Cerebellar nuclear complex (tissue), 1 donor: ENCODE measurements at places on chromosomes 5 and 9.

DNA sequence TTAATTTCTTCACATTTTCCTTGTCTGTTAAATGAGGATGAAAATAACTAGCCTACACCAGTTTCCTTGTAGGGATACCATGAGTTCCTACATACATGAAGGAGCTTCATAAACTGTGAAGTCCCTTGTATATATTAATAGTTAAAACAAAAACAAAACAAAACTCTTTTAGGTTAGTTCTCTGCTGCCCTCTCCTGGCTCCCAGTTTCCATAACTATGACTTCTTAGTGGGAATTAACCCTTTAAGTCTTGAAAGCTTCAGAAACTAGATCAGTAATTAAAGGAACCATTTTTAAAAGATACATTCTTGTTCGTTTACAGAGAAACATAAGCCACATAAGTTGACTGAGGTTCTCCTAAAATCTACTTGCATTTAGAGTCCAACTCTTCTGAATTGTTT lies 500.0 kb upstream of the C9orf72 start:
- DNase-seq = no peak

- no peak for DNase-seq
Observed at GRCh38 chr5:109656829-109657228, 32.9 kb upstream of the MAN2A1 start.

DNA sequence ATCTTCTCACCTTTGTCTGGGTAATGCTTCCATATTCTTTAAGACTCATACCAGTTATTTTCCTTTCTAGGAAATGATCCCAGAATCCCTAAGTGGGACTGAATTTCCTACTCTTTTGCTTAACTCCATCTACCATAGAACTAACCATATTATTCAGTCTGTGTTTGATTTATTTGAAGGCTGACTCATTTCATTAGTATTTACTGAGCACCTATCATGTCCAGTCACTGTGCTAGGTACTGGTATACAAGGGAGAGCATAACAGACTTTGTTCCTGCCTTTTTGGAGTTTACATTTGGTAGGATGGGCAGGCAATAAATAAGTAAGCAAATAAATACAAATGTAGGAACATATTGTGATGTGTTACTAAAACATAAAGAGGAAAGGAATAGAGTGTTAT lies 4.3 kb downstream of the NPR2 start:
- no peak for DNase-seq

GRCh38 chr9:17986595-17986994 lies 407.7 kb downstream of the SH3GL2 start:
- no peak for DNase-seq

DNA sequence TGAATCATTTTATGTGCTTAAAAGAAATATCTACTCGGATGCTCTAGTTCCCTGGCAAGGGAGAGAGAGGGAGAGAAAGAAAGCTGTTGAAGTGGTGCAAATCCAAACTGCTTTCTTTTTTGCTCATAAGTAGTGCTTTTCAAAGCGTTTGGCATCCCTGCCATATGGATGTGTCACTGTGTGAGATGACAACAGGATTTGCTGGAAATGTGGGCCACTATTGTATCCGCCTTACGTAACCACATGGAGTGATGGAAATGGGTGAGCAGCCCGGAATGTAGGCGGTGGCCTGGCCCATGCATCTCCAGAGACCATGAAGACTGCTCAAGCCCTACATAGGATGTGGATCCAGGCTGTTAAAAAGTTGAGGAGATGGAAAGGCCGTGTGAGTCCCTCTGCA lies 30.8 kb downstream of the TJP2 start:
- DNase-seq = no peak

- no peak for DNase-seq
Observed at GRCh38 chr5:136375920-136376319, 10.6 kb upstream of the TRPC7 start.

DNA sequence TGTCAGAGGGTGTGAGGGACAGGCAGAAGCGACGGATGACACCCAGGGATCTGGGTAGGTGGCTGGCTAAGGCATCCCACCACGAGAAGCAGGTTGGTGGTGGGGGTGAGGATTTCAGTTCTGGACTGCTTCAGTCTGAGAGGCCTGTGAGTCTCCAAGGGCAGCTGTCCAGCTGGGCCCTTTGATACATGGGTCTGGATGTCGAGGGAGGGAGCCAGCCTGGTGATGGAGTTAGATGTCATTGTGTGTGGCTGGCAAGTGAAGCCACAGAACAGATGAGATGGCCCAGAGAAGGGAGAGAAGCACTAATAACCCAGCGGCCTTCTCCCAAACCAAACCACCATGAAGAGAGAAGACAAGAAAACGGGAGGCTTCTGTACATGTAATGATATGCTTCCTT lies 11.1 kb downstream of the MED27 start:
- DNase-seq = no peak

DNA sequence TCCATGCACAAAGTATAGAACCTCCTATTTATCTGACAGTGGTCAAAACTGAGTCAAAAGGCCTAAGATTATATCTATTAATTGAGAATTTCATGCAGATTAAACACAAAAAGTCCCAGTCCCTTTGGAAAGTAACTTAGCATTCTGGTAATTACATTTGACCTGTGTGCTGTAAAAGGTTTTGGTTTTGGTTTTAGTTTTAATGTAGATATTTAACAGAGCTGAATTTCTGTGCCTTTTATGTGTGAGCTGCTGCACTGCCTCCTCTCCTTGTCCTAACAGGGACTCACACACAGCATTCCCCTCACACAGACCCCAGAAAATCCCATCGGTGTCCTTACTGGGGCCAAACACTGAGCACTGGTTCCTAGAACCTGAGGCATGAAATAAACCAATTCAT lies 31.0 kb upstream of the FSD1L start:
- DNase-seq = no peak

GRCh38 chr5:124036786-124037185 lies 524.8 kb downstream of the CSNK1G3 start:
- DNase-seq = no peak

GRCh38 chr5:154593071-154593470 lies 115.0 kb upstream of the HAND1 start:
- DNase-seq = no peak

DNA sequence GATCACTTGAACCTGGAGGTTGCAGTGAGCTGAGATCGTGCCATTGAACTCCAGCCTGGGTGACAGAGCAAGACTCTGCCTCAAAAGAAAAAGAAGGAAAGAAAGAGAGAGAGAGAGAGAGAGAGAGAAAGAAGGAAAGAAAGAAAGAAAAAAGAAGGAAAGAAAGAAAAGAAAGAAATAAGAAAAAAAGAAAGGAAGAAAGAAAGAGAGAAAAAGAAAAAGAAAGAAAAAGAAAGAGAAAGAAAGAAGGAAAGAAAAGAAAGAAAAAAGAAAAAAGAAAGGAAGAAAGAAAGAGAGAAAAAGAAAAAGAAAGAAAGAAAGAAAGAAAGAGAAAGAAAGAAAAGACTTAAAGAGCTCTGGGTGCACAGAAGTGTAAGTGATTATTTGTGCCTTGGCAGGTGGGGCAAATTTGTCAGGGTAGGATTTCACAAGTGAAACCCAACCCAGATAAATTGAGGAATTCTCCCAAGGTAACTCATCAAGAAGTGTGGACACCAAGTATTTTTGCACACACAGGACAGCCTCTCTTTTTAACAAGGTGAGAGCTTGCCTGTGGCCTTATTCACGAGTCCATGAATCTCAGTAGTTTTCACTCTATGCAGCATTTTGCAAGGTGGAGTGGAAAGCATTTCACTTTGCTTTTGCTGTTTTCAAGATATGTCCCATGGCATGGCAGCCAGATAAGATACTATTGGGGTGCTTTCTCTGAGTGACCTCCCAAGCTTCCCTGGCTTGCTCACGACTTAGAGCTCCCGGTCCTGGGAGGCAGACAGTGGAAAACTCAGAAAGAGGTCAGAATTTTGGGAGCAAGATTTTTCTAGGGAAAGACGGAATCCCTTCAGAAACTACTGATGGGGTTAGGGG lies 57.8 kb downstream of the C9orf153 start:
- no peak for DNase-seq

GRCh38 chr5:169939731-169940130 lies 40.6 kb downstream of the INSYN2B start:
- DNase-seq = no peak

- DNase-seq = no peak
Observed at GRCh38 chr5:93677359-93677891, 64.0 kb downstream of the POU5F2 start.

GRCh38 chr9:136851941-136852663 lies at the start of gene MAMDC4:
TSS of gene MAMDC4 (plus strand) at chr9:136852346. CDS start at chr9:136852417, 71 bp downstream.
- DNase-seq = no peak

GRCh38 chr5:5240234-5240633 lies 100.1 kb downstream of the ADAMTS16 start:
- DNase-seq = no peak

- DNase-seq = no peak
Observed at GRCh38 chr9:88013035-88013434, 38.7 kb upstream of the CDK20 start.

- no peak for DNase-seq
Observed at GRCh38 chr5:168135897-168136296, 155.5 kb upstream of the WWC1 start.

DNA sequence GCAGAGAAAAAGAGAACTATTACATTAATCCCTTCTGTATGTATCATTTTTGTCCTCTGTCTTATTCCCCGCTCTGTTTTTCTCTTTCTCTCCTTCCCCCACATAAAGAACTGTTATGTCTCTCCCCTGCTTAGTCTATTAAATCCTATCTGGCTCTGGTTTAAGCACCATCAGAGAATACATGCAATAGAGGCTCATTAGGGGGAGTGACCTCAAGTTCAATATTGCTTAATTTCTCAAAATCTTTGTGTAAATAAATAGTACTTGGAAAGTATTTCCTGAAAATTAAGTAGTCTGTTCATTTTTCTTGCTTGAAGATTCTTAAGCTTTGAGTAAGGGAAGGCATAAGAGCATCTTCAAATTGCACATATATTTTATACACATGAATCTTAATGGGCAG lies 41.2 kb upstream of the FAM174A start:
- no peak for DNase-seq

DNA sequence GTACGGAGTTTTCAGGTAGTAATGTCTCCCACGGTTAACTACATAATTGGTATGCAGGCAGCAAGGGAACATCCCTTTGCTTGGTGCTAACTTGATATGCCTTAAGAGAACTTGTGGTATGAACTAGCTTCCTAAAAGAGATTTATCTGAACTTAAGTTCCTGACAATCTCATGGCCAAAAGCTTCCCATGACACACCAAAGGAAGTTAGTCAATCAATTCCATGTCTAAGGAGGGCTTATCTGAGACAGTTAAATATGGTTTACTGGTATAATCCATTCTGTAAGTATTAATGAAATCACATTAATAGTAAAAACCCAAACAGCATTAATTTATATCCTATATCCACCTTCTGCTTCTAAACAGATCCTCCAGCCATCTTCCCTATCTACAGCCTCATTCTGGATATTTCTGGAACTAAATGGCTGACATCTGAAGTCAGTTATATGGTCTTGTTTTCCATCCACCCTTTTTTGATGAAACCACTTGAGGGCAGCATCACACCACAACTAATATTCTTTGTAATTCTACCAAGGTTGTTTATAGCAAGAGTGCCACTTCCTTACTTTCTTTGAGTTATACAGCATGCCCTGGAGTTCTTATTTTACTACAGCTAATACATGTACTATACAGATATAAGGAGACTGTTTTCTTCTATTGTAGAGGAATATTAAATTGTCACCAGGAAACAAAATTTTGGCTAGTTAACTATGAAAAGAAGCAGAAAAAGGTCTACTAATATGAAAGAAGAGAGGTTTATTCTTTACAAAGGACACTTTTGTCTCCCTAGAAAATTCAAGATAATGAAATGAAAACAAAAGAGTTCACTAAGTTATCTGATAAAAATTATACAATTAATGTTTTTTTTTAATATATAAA lies 34.7 kb downstream of the SHOC1 start:
- DNase-seq = no peak

- DNase-seq = no peak
Observed at GRCh38 chr9:115395511-115396021, 277.6 kb upstream of the TNC start.

- no peak for DNase-seq
Observed at GRCh38 chr9:127953768-127954505, 16.3 kb upstream of the DPM2 start.

- no peak for DNase-seq
Observed at GRCh38 chr5:135190416-135191083, 156.5 kb upstream of the PITX1 start.

DNA sequence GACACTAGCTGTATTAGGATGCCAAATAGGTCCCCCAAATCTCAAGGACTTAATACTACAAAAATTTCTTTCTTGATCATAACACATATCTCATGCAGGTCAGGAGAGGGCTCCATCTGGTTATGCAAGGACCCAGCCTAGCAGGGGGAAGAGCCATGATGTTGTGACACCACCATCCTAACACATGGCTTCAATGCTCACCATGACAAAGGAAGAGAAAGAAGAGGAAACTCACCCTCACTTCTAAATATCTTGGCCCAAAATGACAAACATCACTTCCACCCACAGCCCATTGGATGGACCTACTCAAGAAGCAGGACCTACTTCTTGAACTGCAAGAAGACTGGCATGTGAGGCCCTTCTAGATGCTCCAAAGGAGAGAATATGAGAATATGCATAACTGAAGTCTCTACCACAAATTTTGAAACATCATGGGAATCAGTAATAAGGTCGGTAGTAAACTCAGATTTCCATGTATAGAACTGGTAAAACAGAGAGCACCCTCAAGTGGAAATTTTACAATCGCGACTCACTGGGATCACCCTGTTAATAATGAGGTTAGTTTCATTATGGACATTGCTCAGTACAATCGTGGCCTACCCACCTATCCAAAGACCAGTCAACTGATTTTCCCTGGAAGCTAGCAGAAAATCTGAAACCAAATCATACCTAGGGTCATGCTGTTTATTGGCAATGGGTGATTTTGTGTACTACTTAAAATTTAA lies 308.2 kb downstream of the ACTL7B start:
- no peak for DNase-seq

DNA sequence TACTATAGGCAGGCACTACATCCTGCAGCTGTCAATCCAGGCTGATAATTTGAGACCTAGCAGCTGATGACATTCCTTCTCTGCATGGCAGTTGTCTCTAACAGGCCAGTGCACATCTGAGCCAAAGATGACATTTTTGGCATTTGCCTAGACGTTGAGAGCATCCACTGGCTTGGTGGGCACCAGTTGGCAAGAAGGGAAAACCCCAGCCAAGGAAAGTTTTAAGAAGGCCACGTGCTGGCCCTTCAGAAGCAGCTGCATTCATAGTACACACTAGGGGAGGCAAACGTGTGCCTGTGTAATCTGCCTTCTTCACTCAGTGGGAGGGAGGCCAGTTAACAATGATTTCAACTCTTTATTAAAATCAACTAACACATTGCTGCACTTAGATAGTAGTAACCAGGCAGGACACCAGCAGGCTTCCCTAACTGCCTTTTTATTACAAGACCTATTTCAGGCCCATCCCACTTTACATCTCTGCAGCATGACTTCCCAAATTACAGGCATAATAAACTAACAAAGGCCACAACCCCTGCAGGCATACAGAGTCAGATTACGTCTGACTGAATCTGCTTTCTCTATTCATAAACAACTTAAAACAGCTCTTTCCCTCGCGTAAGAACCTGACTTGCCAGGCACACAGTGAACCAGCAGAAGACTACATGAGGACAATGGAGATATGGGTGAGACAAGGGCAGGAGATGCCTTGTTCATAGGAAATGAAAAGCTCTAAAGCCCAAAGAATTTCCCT lies 576.3 kb downstream of the PDE4D start:
- no peak for DNase-seq

- DNase-seq = no peak
Observed at GRCh38 chr5:45334939-45335338, 361.2 kb downstream of the HCN1 start.
